ENCODE measurements at places on chromosomes 5 and 9.

GRCh38 chr5:60473654-60474053 is 226.3 kb downstream of the DEPDC1B start:
- DNase-seq, result no peak

GRCh38 chr9:108628316-108628715 is 227.5 kb downstream of the ACTL7B start:
- DNase-seq, result no peak

DNA sequence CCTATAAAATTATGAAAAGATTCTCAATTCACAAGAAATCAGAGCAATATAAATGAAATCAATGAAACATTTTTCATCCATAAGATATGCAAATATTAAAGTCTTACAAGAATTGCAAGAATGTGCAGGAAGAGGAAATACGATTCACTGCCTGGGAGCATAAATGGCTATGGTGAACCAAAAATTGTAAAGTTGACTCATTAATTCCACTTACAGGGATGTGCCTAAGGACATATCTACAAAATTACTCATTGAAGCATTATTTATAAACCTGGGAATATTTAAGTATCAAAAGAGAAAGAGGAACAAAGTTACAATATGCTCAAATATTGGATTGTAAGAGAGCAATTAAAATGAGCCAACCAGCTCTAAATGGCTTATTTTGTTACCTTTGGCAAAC is 6.9 kb upstream of the NIPSNAP3A start:
- DNase-seq, result no peak

DNA sequence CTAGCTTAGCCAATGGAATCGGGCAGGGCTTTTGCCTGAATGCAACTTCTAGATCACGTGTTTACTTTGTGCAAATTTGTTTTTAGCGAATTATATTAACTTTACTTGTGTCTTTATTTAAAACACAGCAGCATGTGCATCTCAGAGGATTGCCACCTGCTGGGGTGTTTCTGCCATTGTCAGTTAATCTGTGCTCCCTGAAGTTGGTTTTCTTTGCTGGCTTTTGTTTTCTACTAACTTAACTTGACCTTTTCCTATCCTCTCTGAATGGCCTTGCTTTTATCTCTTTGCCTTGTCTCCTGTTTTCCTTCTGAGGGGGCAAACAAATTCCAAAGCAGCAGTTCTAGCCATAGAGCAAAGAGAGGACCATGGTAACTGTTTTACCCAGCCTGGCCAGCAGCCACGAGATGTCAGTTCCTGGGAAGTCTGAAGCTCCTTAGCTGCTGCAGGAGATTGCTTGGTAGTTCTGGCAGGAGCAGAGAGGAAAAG is 67.6 kb downstream of the ARHGEF28 start:
- peak; percentile 8 for DNase-seq
